ENCODE measurements at places on chromosomes 1 and 21. TPM values are rescaled to one million over a fixed set of nuclear protein-coding genes. Genes with fewer than 3 reads are reported as not detected.

- peak overlapping the region; percentile 32 for H3K4me3 ChIP-seq
- no peaks in the 10 kb centered on the region for H3K27me3 ChIP-seq
- H3K36me3 ChIP-seq = no peaks in the 10 kb centered on the region
- H3K4me1 ChIP-seq = peaks cover 26% of the 10 kb centered on the region
- DNase-seq = peak; percentile 71
- peak overlapping the region; percentile 85 for H3K27ac ChIP-seq
Observed at GRCh38 chr1:153945131-153945794, 1.3 kb downstream of the DENND4B start.

DNA sequence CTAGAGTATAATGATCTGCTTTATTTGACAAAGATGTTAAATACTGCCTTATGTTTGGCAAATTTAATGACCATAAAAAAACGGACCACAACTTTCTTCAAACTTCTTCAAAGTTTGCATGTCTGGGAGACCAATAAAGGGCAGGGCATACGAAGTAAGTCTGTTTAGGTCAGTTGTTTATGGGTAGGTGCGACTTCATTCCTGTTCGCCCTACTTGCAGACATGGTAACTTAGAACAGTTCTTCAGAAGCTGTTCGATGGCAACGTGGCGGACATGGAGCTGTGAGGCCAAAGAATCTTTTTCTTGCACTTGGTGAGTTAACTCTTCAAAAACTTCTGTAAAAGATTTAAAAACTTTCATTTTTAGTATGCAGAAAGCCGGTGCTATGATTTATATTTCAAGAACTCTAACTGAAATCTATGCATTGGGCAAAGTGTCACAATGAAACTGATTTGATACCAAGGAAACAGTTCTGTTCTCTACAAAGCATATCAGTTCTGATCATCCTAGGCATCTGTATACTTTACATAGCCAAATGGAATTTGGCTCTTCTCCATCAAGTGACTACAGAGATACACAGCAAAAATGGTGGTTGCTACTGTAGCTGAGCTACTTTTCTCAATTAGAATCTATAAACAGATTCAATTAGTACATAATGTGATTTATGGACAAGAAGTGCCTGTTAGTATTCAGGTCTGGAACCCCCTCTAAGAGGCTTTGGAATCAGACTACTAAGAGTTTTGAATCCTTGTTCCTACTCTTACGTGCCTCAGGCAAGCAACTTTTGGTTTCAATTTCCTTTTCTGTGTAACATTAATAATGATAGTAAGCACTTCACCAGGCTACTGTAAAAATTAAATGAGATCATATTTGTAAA lies 25.7 kb downstream of the C21orf91 start:
- H3K4me1 ChIP-seq = no peaks in the 10 kb centered on the region
- no peak overlapping the region for H3K4me3 ChIP-seq
- no peak overlapping the region for H3K27ac ChIP-seq
- DNase-seq = no peak
- H3K27me3 ChIP-seq = no peaks in the 10 kb centered on the region
- no peaks in the 10 kb centered on the region for H3K36me3 ChIP-seq

GRCh38 chr1:151801310-151801820 lies 3.9 kb downstream of the LINGO4 start:
- no peak overlapping the region for H3K27ac ChIP-seq
- DNase-seq = no peak
- no peak overlapping the region for H3K4me3 ChIP-seq
- no peaks in the 10 kb centered on the region for H3K27me3 ChIP-seq
- no peaks in the 10 kb centered on the region for H3K4me1 ChIP-seq

DNA sequence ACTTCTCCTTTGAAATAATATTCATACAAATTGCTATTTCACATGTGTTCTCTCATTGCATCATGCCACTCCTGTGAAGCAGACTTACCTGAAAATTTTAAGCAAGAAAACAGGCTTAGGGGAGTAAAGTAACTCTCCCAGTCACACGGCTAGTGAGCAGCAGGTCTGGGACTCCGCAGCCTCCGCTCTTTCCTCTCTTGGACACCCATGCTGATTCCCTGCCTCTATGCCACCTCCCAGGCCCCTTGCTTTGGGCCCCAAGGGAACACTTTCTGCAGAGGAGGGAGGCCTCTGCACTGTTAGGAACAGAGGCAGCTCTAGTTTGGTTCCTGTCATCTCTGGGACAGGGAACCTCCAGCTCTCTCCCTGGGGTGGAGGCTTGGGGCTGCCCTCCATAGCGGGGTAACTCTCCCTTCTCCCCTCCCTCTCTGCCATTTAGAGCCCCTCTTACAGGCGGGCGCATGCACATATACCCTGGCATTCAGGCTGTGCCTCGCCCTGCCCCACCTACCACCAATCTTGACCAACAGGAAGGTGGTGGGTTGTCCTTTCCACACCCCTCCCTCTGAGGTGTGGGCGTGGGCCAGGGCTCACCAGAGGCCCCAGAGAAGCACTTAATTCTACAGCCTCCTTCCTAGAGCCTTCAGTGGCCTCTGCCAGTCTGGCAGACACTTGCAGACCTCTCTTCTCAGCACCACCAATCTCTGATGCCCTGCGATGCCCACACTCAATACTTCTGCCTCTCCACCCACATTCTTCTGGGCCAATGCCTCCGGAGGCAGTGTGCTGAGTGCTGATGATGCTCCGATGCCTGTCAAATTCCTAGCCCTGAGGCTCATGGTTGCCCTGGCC lies at the start of gene RXFP4:
RXFP4 (plus strand) TSS at position 646 of the 852 bp plus-strand sequence; CDS start at position 718, 72 bp downstream.
- H3K4me3 ChIP-seq = no peak within 1 kb of the TSS

GCSAML gene
- 0.66 TPM for total RNA-seq

SMIM1 gene
- not detected for total RNA-seq

HSPA6 gene
- 1.6 TPM for total RNA-seq
